ENCODE measurements at places on chromosomes 6 and 20.

- no peak for DNase-seq
These were observed 57.2 kb downstream of the DOK5 start for GRCh38 chr20:54532573-54532972.

- DNase-seq: no peak
These were observed 69.5 kb upstream of the LTV1 start for GRCh38 chr6:143773506-143774150.

DNA sequence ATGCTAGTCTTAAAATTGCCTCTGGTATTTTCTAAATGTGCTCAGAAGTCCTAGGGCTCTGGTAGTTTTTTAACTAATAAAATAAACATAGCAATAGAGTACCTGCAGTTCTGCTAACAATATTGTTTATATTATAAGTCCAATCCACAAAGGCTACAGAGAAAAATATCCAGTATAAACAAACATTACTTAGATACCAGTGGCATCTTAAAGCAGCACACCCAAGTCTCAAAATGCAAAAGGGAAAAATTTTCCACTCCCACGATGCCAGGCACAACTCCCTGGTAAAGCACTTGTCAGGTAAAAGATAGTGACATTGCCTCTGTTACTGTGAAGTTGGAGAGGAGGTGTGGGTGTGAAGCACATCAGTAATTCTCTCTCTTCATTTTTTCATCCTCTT, 123.3 kb downstream of the OGFRL1 start:
- DNase-seq: no peak

- DNase-seq: no peak
These were observed 307.1 kb upstream of the RSPO3 start for GRCh38 chr6:126811321-126811720.

DNA sequence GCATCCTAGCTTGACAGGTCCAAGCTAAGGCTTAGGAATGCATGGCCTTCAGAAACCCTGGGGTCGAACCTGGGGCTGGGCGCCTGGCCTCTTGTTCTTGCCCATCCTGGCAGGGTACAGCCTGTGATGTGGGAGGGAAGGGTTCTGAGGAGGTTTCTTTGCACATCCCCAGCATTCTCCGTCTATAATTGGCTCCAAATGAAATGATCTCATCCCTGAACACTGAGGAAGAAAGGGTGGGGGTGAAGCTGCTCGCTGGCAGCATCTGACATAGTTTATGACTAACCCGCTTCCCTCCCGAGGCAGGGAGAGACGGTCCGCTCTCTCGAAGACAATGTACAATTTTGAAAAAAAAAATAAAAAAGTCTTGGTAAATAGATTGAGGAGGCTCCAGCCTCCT, 67.1 kb upstream of the ZNFX1 start:
- DNase-seq: no peak

DNA sequence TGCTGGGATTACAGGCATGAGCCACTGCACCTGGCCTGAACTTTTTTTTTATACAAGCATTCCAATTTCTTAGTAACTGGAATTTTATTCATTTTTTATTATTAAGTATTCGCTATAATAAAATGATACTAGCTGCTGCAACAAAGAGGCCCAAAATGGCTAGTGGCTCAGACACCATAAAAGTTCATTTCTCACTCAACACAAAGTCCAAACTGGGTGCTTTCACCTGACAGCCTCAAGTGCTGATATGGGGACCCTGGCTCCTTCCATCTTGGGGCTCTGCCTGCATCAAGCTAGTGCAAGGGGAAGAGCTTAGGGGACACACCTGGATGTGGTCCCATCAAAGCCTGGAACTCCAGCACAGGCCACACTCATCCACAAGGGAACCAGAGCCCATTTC, 12.2 kb upstream of the NOP56 start:
- DNase-seq: no peak

- no peak for DNase-seq
These were observed 70.5 kb upstream of the TNFRSF21 start for GRCh38 chr6:47380251-47380650.

DNA sequence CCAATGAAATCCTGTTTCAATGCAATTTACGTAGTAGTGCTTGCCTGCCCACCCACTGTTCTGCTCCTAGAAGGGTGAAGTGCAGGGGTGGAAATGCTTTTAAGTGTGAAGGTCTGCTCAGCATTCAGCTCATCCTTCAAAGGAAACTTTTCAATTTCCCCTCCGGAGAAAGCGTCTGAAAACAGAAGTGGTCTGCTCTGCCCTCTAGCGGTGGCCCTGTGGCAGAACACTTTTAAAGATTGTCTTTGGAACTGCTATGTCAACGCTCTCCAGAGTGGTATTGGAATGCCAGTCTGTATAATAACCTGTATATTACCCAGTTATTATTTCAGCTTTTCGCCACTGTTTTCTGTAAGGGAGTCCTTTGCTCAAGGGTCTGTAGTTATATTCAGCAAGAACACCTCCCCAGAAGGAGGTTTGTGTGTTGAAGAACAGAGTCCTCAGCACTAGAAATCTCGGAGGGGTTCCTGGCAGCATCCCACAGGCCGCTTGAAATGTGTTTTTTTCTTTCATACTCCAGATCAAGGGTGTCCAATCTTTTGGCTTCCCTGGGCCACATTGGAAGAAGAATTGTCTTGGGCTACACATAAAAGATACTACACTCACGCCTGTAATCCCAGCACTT, 63.1 kb upstream of the KLHL31 start:
- DNase-seq: peak; percentile 37

DNA sequence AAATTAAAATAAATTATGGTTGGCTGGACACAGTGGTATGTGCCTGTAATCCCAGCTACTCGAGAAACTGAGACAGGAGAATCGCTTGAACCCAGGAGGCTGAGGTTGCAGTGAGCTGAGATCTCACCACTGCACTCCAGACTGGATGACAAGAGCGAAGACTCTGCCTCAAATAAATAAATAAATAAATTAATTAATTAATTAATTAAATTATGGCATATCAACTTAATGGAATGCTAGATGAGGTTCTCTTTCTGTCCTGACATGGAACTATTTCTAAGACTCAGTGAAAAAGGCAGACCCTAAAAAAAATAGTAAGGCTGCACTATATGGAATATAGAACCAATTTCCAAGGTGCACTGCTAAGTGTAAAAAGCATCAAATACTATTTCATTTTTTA, 4.8 kb downstream of the SRPK1 start:
- DNase-seq: no peak

- no peak for DNase-seq
These were observed 31.4 kb upstream of the SEC63 start for GRCh38 chr6:107989166-107990094.

DNA sequence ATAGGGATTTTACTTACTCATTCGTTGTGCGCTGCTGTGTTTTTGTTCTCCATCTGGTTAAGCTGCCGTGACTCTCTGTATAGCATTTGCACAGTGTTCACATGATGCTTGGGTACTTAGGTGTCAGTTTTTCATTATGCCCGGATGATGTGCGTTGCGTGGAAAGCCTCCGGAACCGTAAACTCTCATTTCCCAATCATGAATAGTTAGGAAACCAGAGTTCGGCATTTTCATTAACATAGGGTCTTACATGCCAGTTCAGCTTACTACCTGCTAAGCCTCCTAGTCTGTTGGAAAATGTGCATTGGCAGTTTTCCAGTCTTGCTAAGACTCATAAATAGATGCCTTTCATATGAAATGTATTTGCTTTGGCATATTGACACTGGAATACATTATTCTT, 483.4 kb upstream of the FLRT3 start:
- no peak for DNase-seq

GRCh38 chr6:35602133-35602946, 86.4 kb downstream of the FKBP5 start:
- DNase-seq: no peak

GRCh38 chr6:52929321-52930164, 20.0 kb upstream of the GSTA3 start:
- DNase-seq: no peak

- DNase-seq: no peak
These were observed 292.0 kb upstream of the JARID2 start for GRCh38 chr6:14953836-14954235.

- no peak for DNase-seq
These were observed 675.7 kb upstream of the AGPAT4 start for GRCh38 chr6:161949531-161949930.

- no peak for DNase-seq
These were observed 296.3 kb downstream of the LRFN2 start for GRCh38 chr6:40290816-40291215.

DNA sequence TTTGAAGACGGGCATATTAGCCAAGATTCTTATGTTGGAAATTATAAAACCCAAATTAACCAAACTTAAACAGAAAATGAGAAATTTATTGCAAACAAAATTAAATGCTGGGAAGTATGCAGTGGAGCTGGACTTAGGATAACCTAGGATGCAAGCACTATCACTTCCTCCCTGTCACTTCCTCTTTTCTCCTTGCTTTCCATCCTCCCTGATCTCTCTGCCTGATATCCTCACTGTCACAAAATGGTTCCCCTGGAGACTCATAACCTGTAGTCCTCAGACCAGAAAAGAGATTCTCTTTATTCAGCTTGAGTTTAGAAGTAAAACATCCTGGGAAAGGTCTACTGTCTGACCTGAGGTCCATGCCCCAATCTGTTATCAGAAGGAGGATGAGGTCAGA, 7.4 kb upstream of the KLHL32 start:
- DNase-seq: no peak

GRCh38 chr6:51928320-51928719, 159.1 kb downstream of the PKHD1 start:
- no peak for DNase-seq

- DNase-seq: no peak
These were observed 32.5 kb downstream of the ADGRG6 start for GRCh38 chr6:142334294-142334693.

- peak; percentile 32 for DNase-seq
These were observed 55.6 kb upstream of the CARMIL1 start for GRCh38 chr6:25223490-25223991.

- DNase-seq: no peak
These were observed 141.7 kb downstream of the STXBP5 start for GRCh38 chr6:147345902-147346301.

DNA sequence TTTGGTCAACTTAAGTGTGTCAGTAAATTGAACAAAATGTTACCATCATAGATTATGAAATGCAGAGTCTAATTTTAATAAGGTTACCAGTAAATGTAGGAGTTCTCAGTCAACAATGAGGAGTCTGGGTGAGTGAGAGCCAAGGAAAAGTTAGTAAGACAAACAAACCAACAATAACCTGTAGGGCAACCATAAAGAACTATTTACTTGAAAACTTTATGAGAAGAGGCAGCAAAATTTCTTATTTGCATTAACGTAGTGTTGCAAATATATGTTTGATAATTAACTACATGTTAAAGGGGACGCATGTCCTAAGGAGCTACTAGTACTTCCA, 131.1 kb upstream of the SOX4 start:
- no peak for DNase-seq

- no peak for DNase-seq
These were observed 149.7 kb upstream of the ENPP5 start for GRCh38 chr6:46320505-46320904.

DNA sequence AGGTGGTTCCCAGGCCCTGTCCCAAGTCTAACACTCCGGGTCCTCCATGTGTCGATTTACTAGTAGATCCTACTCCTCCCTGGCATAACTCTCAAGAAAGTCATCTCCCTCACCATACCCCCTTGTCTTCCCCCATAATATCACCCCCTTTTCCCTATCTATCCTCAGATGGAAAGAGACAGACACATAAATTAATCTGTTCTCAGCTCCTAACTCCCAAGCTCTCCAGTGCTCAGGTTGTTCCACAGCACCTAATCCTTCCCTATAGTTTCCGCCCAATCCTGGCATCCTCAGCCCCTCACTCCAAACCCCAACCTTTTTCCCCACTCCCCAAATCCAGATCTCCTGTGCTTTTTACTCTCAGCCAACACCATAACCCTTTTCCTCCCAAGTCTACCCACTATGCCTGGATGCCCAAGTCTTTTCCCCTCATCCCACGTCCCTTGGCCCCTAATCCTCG, 808 bp downstream of the ILRUN start:
- no peak for DNase-seq

DNA sequence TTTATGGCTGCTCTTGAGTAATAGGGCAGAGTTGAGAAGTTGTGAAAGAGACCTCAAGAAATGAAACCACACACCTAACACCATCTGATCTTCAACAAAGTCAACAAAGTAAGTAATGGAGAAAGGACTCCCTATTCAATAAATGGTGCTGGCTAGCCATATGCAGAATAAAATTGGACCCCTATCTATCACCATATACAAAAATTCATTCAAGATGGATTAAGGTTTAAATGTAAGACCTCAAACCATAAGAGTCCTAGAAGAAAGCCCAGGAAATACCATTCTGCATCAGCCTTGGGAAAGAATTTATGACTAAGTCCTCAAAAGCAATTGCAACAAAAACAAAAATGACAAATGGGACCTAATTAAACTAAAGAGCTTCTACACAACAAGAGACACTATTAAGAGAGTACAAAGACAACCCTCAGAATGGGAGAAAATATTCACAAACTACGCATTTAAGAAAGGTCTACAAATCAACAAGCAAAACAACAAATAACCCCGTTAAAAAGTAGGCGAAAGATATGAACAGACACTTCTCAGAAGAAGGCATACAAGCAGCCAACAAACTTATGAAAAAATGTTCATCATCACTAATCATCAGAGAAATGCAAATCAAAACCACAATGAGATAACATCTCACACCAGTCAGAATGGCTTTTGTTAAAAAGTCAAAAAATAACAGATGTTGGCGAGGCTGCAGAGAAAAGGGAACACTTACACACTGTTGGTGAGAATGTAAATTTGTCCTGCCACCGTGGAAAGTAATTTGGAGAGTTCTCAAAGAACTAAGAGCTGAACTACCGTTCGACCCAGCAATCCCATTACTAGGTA, 4.0 kb downstream of the MAP3K5 start:
- DNase-seq: no peak

GRCh38 chr6:99369533-99369932, 20.1 kb upstream of the FAXC start:
- DNase-seq: no peak

DNA sequence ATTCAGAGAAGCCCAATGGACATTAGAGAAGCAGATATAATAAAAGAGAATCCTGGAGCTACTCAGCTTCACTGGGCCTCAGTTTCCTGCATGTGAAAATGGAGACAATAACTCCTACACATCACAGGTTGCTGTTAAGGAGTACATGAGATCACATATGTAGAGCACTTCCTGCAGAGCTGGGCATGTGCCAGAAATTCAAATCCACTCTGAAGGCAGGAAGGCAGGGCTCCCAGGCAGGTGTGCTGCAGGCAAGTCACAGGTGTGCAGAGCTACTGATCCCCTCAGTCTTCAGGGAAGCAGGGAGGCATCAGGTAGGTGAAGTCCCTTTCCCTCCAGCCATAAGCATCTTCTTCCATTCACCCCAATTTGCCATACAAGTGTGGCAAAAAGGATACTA, 48.0 kb downstream of the DST start:
- peak; percentile 3 for DNase-seq

DNA sequence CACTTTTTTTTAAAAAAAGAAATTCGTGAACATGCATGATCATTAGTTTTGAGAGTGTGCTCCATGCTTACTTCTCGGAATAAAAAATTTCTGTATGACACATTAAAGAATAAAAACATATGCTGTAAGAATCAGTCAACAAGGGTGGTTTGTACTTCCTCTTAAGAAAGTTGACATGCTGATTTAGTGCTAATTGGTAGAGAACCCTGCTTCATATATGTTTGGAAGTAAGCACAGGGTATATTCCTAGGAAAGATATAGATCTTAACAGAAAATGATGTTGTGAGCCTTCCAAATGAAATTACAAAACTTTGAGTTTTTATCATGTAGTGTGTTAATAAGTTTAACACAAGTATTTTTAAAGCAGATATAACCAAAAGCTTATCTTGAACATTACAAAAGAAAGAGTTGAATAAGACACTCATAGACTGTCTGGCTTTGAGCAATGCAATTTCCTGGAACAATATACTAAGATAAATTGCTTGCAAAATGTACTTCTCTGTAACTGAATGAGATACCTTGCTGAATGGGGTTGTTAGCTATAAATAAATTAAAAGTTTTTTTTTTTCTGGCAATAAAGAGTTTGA, 13.8 kb upstream of the VIP start:
- no peak for DNase-seq
